ENCODE measurements at places on chromosomes 11 and 22.

DNA sequence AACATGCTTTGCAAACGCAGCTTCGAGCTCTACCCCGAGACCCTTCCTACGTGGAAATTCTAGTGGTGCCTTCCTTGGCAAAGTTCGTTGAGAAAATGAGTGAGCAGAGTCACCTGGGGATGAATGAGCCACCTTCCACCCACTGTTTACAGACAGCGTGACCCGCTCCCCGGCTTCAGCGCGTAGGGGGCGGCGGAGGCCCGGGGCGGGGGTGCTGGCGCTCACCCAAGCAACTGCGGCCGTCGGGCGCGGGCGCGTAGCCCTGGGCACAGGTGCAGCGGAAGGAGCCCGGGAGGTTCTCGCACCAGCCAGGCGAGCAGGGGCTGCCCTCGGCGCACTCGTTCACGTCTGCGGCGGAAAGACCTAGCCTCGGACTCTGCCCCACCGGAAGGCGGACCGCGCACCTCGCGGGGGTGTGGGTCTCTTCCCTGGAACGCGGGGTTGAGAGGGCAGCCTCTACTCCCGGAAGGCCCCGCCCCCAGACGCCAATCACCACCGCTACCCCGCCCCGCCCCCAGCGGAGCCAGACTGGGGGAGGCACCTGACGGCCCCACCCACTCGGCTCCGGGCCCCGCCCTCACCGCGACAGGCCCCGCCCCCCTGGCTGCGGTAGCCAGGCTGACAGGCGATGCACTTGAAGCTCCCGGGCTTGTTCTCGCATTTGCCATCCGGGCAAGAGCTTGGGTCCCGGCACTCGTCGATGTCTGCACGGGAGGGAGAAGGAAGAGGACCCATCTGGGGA, 11.8 kb downstream of the LTBP3 start:
- peak; percentile 100 for DNase-seq

DNA sequence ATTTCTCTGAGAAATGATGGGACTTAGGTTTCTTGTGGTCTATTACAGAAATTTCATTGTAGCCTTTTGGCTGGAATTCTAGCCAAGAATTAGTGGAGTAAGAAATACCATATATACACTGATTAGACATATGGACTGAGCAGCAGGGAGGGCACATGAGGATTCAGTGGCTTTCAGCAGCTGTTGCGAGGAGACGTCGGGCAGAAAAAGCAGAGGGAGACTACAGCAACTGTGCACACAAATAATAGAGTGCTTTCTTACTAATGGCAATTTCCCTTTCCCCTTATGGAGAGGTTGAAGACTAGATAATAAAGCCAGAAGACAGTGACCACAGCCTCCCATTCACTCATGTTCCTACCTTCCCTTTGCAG, 35.4 kb upstream of the CCDC34 start:
- no peak for DNase-seq

GRCh38 chr11:68383976-68384501, 71.6 kb downstream of the LRP5 start:
- peak; percentile 56 for DNase-seq

GRCh38 chr11:93507517-93507916, 35.7 kb downstream of the SMCO4 start:
- no peak for DNase-seq

GRCh38 chr22:31344256-31344577, 1.9 kb downstream of the PATZ1 start:
- DNase-seq, result no peak

GRCh38 chr22:20037419-20037818, 16.5 kb downstream of the TANGO2 start:
- no peak for DNase-seq

GRCh38 chr11:13149991-13150390, 127.6 kb upstream of the BMAL1 start:
- DNase-seq, result no peak

GRCh38 chr11:35541621-35542375, 16.4 kb upstream of the PAMR1 start:
- DNase-seq, result no peak

GRCh38 chr11:78878631-78879030, 304.0 kb upstream of the NARS2 start:
- no peak for DNase-seq

DNA sequence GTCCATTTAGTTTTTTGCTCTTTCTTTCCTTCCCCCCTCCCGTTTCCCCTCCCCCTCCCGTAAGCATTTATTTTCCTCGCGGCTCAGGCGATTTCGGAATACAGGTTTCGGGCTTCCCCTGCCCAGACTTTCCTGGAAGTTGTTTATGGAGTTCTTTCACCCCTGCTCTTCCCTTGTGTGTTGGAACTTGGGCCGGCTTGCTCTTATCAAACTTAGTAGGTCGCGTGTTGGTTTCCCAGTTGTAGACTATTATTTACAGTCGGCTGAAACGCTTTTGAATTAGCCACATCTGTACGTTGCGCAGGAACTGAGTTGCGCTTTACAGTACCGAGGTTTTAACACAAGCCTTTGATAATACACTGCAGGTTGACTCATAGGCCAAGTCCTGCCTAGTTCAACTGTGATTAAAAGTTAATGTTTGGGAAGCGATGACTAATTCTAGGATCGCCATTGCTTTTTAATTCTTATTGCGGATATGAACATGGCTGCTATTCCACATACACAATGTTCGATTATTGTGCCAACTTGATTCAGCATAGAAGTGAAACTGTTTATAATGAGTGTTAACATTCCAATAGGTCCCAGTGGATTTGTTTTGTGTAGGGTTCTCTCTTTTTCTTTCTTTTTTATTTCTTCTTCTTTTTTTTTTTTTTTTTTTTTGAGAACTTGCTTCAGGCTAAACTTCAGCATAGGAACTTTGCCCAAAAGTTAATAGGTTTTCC, 1.7 kb downstream of the YAP1 start:
- DNase-seq, result no peak

DNA sequence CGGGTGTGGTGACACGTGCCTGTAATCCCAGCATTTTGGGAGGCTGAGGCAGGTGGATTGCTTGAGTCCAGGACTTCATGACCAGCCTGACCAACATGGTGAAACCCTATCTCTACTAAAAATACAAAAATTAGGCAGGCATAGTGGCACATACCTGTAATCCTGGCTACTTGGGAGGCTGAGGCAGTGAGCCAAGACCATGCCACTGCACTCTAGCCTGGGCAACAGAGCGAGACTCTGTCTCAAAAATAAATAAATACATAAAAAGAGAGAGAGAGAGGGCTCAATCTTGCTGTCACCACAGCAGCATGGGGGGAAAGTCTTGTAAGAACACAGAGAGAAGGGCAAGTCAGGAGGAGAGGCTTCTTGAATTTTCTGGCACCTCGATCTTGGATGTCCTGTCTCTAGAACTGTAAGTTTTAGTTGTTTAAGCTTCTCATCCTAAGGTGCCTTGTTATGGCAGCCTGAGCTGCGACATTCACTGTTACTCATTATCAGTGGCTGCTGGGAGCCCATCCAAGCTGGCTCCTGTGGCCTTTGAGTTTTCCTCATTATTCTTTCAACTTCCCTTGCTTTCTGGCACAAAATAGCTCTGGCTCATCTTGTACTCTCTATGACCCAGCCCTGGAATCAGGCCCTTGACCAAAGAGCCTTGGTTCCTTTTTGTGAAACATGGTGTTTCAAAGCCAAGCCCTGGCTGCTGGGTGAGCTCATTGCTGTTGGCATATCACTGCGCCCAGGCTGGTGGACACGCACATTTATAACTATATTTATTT, 8.0 kb upstream of the PSMC3 start:
- no peak for DNase-seq

DNA sequence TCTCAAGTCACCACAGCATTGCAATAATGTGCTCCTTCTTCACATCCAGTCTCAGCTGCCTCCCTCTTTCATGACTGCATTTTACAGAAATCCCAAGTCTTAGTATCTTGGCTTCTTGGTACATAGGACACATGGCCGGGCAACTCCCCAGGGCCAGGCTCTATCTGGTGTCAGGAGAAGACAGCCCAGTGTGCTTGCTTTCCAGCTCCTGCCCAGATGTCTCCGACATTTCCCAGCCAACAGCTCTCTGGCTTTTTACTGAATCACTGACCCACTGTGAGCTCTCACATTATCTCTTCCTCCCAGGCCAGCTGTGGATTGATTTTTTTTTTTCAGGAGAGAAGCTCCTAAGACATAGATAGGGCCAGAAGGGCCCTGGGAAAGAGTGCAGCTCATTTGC, 346.0 kb upstream of the C11orf87 start:
- DNase-seq, result no peak

DNA sequence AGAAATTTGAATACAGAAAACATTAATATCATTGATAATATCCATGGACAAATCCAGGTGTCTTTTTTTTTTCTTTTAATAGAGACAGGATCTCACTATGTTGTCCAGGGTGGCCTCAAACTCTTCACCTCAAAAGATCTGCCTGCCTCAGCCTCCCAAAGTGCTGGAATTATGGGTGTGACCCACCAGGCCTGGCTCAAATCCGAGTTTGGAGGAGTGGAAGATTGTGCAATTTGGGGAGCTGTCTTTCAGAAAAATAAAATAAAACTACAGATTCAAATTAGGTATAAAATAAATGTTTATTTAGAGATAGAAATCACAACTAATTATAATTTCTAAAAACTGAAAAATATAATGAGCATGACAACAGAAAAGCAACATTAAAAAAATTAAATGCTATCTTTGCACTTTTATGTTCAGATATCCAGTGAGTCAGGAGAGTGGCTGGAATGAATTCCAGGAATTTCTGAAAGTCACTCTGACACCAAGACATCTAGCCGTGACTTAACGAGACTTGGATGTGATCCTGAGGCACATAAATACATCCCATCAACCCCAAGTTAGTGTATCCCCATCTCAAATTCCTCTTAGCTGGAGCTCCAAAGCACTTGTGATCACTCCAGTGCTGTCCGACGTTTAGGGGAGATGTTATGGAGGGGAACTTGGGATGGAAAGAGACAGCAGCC, 128.6 kb upstream of the THY1 start:
- no peak for DNase-seq

- no peak for DNase-seq
Measured at GRCh38 chr11:101269990-101270660, 140.5 kb upstream of the PGR start.

DNA sequence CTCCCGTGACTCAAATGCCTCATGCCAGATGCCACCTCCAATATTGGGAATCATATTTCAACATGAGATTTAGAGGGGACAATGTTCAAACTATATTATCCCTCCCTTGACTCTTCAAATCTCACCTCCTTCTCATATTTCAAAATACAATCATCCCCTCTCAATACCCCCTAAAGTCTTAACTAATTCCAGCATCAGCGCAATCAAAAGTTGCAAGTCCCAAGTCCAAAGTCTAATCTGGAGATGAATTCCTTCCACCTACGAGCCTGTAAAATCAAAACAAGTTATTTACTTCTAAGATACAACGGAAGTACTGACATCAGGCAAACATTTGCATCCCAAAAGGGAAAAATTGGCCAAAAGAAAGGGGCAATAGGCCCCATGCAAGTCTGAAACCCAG, 67.2 kb upstream of the SC5D start:
- no peak for DNase-seq

GRCh38 chr11:34425867-34426266, 12.9 kb upstream of the CAT start:
- no peak for DNase-seq

DNA sequence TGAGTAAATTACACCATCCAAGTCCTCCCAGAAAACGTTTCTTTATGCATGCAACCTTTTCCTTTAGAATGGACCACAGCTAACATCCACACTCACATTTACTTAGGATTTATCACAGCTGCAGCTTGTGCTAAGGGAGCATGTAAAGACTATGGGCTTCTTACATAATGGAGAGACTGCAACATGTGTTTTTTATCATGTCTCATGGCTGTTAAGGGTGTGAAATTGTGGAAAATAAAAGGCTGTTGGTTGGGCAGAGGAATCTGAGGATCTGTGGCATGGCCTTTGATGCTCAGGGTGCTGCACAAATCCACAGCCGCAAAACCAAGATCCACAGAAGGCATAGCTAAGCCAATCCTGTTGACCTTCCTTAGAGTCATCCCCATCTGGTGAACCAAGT, 112.0 kb upstream of the MTNR1B start:
- DNase-seq, result no peak

DNA sequence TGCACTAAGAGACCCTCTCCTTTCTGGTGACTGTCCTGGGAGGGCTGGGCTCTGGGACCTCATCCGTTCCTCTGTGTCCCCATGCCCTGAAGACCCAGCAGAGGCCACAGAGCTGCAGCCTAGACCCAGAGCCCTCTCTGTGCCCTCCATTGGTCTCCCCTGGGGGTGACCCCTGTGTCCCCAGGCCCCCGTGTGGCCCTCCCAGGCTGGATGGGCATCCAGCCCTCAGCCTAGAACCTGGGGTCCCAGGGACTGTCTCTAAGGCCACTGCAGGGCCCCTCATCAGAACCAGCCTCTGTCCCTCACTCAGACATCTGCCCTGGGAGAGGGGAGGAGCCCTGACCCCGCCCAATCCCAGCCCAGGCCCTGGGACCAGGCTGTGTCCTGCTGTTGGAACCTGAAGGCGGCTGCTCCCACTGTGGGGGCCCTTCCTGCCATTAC, 5.7 kb downstream of the IGLL1 start:
- DNase-seq, result no peak

- no peak for DNase-seq
Measured at GRCh38 chr11:93510196-93510873, 32.9 kb downstream of the SMCO4 start.

GRCh38 chr11:108221371-108221770, 1.1 kb downstream of the NPAT start:
- no peak for DNase-seq

DNA sequence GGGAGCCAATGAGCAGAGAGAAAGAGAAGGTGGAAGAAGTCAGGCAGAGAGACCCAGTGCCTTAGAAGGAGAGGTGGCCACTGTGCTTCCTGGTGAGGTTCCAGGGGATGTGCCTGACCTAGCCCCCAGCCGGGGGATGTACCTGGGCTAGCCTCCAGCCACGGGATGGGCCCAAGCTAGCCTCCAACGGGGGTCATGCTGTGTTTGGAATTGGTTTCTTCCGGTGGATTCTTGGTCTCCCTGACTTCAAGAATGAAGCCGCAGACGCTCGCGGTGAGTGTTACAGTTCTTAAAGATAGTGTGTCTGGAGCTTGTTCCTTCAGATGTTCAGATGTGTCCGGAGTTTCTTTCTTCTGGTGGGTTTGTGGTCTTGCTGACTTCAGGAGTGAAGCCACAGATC, 6.9 kb upstream of the SMIM38 start:
- DNase-seq, result no peak

DNA sequence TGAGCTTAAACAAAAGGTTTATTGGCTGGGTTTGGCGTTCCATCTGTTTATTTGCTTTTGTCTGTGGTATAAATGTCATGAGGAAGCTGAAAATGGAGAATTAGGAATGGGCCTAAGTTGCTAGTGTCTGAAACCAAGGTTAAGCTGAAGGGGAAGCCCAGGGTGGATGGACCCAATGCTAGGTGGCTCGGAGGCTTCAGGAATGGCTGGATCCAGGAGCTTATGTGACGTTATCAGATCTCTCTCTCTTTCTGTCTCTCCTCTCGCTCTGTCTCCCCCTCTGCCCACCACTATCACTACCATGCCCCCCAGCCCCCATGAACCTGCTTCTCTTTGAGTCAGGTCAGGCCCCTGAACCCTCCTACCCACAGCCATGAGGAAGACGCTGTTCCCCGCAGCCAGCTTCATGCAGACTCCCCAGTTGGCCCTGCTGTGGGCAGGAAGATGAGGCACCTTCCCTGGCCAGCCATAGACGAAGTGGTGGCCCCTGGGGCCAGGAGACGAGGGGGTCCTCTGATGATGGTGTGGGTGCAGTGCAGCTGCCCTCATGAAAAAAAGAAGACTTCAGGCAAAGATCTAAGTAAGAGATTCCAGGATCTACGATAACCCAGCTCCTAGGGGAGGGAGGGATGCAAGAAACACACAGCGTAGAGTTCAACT, 101.5 kb downstream of the BRD1 start:
- no peak for DNase-seq

GRCh38 chr22:38707346-38707745, 1.6 kb downstream of the GTPBP1 start:
- no peak for DNase-seq
